ENCODE measurements at places on chromosomes 2 and 18.

DNA sequence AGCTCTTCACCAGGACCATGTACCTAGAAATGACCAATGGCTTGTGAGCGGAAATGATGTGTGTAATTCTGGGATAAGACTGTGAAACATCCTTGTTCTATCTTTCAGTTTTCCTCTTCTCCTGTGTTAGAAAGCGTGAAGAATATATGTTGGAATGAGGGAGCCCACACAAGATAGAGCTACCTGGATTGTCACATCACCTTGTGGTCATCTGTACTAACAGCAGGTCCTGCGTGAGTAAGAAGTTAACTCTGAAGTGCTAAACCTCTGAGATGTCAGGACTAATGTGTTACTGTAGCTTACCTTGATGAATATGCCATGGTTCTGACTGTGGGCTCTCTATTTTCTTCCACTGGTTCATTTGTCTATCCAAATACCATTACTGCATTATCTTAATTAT, 75.6 kb downstream of the FASTKD2 start:
- no peak for DNase-seq

DNA sequence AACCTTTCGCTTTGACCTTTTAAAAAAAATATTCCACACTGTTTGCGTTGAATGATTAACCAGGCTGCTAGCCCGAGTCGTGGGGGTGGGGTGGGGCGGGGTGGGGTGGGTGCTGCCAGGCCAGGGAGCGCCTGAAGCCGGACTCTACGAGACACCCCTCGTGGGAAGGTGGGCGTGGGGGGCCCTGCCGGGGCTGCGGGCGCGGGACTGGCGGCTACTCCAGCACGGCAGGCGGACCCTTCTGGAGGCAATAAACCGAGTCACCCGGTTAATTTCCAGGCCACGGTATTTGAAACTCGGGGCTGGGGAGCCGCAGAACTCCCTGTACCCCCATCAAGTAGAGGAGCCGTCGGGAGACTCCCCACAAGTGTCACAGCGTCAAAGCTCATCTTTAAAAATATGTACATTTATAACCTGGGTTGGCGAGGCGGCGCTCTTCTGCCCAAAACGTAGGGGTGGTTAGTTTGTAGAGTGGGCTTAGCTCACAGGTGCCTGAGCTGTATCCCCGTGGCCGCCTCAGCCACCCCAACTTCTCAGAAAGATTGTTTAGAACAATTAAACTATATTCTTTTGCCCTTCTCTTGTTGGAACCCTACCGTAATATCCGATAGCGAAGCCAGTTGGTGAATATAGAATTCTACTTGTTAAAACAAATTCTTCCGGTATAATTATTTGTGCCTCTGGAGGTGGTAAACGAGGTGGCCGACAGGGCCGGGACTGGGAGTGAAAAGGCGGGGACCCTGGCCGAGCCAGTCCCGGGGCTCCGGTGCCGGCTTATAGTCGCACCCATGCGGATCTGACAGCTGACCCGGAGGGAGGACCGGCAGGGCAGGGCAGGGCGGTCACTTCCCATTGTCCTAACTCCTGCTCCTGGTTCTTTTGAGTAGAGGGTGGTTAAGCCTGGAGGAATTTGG, 1.4 kb downstream of the B3GNT2 start:
- peak; percentile 56 for DNase-seq

- DNase-seq: peak; percentile 62
Measured at GRCh38 chr18:9814431-9814830, 71.3 kb upstream of the TXNDC2 start.

DNA sequence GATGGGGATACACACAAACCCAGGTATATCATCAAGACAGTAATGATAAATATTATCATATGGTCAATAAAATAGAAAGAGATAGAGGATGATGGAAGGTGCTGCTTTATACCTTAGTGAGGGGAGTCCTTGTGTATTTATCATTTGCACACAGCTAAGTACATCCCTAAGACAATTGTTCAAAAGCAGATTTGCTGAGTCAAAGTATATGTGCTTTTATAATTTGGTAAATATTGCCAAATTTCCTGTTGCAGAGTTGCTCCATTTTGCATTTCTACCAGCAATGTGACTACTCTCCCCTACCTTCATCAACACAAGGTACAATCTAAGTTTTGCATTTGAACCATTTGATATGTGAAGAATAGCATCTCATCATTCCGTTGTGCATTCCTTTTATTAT, 22.6 kb upstream of the PLEK start:
- DNase-seq: no peak

- no peak for DNase-seq
Measured at GRCh38 chr18:35484034-35484433, 13.7 kb downstream of the INO80C start.

- DNase-seq: peak; percentile 9
Measured at GRCh38 chr2:241769819-241770184, 6.8 kb upstream of the GAL3ST2 start.

DNA sequence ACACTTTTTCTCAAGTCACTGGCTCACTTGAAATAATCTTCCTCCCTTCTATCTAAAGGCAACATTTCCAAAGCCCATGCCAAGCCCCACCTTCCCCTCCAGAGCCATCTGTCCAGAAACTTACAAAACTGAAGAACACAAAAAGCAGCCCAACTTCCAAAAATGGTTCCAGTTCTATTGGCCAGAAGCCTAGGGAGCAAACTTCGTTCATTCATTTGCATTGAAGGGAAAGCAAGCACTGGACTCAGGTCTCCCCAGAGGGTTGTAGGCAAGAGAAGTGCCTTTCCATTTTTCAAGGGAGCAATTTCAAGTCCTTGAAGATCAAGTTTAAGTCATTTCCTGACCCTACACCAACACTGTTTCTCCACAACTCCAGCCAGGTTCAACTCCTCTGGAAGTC, 585.0 kb downstream of the BCL11A start:
- DNase-seq: no peak

GRCh38 chr2:240819858-240820606, at the start of gene KIF1A:
TSS of gene KIF1A (minus strand) at chr2:240820219. CDS start at chr2:240797752, 22,467 bp downstream.
- no peak for DNase-seq

DNA sequence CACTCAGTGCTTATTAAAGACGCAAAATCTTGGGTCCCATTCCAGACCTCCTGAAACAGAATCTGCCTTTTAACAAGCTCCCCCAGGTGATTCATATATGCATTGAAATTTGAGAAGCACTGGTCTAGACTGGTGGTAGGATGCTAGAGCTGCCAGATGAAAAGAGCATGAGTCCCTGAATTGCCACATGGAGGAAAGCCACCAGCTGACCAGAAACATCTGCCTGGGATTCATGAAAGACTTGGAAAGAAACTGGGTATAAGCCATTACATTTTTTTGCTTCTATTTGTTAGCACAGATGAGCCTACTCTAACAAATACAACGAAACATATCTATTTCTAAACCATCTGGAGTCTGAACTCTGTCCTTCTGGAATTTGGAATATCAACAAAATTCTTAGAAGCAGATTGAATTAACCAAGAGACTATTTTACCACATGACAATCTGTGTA, 228.9 kb downstream of the RBM43 start:
- DNase-seq: peak; percentile 78

DNA sequence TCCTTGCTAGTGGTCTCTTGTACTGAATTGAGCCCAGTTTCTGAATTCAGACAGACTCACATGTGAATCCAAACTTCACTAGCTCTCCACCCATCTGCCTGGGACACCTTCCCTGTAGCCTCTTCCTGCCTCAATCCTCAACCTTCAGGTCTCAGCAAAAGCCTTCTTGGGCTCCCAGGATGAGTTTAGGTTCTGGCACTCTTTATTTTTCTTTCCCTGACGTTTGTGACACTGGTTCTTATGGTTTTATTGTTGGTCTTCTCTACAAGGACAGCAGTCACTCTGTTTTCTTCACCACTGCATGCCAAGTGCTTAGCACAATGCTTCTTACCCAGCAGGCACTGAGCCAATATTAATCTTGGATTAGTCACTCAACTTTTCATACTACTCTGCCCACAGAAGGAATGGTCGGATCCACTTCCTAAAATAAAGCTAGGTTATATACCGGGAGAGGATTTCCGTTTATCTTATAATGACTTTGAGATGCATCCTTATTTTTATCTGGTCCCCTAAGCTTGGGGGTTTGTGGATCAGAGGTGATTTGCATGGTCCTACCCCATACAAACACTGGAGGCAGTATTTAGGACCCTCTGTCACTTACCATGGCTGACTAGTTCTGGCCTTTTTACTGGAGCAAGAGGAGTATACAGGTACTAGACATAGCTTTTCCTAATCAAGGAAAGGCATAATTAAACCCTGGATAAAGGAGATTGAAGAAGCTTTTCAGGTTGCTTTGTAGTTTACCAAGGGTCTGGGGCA, 186.3 kb downstream of the MYCN start:
- no peak for DNase-seq

DNA sequence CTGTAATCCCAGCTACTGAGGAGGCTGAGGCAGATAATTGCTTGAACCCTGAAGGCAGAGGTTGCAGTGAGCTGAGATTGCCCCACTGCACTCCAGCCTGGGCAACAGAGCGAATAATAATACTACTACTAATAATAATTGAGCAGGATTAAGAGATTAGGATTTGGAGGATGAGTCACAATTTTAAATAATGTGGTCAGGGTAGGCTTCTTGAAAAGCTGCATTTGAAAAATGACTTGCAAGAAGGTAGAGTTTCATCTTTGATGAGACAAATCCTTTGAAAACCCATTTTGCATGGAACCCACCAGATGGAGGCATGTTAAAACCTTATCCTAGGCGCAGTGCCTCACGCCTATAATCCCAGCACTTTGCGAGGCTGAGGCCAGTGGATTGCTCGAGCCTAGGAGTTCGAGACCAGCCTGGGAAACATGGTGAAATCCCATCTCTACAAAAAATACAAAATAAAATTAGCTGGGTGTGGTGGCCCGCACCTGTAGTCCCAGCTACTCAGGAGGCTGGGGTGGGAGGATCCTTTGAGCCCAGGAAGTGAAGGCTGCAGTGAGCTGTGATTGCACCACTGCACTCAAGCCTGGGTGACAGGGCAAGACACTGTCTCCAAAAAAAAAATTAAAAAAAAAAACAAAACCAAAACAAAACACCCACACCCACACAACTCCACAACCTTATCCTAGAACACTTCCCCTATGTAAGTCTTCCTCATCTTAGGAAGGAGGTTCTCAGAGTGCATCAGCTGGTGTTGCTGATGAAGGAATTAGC, 3.3 kb upstream of the ATP8B1 start:
- no peak for DNase-seq

- DNase-seq: no peak
Measured at GRCh38 chr2:118133916-118134315, 45.6 kb downstream of the INSIG2 start.

GRCh38 chr2:9641641-9642040, 10.8 kb upstream of the YWHAQ start:
- DNase-seq: no peak

DNA sequence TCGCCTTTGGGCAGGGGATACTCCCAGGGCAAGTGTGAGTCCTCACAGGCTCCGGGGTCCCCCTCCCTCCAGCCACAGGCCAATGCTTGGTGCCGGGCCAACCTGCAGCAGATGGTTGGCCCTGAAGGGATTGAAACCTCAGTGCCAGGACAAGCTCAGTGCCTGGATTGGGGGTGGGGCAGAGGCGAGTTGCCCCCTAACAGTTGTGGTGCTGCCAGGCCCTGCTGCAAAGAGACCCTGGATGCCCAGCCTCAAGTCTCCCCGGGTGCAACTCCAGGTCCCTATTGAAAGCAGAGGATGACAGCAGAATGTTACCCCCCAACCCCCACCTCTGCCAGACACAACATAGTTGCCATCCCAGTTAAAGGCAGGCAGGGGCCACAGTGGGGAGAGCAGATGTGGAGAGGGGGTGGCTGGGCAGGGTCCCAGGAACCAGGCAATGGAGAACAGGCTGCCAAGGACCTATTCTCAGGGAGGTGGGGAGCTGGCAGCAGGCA, 9.5 kb upstream of the RNF103 start:
- DNase-seq: no peak

GRCh38 chr2:235605312-235606003, 111.6 kb downstream of the AGAP1 start:
- DNase-seq: peak; percentile 96

DNA sequence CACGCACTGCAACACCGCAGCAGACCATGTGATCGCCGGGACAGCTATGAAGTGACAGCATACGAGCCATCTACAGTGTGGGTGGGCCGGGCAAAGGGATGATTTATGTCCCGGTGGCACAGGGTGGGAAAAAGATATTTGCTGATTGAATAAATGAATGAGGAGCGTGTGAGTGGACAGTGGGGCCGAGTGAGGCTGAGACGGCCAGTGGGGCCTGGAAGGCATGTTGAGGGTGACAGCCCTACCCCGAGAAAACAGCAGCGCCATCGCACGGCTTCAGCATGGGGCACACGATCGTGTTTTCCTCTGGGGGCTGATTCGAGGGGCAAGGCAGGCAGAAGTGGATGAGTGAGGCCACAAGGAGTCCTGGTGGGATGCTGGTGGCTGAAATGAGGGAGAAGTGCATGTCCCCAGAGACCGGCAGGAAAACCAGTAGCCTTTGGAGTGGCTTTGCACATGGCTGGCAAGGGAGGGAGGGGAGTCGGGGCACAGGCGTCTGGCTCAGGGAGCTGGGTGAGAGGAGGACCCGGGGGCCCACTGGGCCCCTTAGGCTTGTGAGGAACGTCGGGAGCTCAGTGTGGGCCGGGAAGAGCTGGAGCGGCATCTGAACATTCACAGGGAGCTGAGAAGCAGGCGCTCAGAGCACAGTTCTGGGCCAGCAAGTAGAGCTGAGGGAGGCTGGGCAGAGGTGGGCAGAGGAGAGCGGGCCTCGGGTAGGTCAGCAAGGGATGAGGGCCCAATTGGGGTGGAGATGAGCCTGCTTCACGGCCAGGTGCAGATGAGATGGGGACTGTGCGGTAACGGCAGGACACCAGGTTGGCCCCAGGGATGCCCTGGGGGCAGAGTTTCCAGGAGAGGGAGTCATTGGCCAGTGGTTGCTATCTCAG, 32.1 kb upstream of the MAL start:
- DNase-seq: no peak

- DNase-seq: no peak
Measured at GRCh38 chr2:173568054-173568453, 213.4 kb downstream of the CDCA7 start.

GRCh38 chr2:167293172-167293781, 405.0 kb downstream of the XIRP2 start:
- DNase-seq: peak; percentile 34

DNA sequence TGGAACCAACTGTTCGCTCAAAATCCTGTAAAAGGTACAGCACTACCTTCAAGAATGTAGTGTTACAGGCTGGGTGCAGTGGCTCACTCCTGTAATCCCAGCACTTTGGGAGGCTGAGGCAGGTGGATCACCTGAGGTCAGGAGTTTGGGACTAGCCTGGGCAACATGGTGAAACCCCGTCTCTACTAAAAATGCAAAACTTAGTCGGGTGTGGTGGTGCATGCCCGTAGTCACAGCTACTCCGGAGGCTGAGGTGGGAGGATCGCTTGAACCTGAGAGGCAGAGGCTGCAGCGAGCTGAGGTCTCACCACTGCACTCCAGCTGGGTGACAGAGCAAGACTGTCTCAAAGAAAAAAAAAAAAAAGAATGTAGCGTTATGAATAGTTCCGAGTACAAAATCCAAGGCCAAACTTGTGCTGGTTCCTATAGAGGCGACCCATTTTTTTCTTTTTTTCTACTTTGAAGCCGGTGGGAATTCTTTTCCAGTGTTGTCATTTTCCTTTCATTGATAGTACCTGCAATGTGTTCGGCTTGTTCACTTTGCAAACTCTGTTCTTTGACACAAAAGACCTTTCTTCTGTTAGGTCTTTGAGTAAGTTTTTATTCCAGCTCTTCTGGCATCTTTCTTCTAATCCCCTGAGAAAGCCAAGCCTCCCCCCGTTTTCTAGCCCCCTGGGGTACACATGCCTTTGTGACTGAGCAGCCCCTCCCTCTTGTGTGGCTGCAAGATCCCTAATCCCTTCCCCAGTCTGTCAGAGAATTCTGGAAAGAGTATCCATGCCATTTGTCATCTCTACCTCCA, 25.1 kb downstream of the INPP5D start:
- no peak for DNase-seq

- no peak for DNase-seq
Measured at GRCh38 chr18:50679056-50679455, 119.2 kb downstream of the MAPK4 start.

Data from AG20443 (cell line).